ENCODE measurements at places on chromosomes 4 and X.
A peak's percentile ranks its signal among the peaks of the same experiment; 100 is the strongest.

GRCh38 chrX:107484002-107484726 lies 34.7 kb downstream of the FRMPD3 start:
- DNase-seq = no peak

DNA sequence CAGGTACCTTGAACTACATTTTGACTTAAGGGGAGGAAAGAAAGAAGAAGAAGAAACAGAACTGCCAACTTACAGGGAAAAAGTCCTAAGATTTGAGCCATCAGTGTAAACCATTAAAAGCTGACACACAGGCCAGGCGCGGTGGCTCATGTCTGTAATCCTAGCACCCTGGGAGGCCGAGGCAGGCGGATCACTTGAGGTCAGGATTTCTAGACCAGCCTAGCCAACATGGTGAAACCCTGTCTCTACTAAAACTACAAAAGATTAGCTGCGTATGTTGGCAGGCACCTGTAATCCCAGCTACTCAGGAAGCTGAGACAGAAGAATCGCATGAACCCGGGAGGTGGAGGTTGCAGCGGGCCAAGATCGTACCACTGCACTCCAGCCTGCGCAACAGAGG lies 389.7 kb upstream of the FAM241A start:
- no peak for DNase-seq

GRCh38 chr4:84379917-84380641 lies 119.0 kb downstream of the NKX6-1 start:
- no peak for DNase-seq

GRCh38 chrX:132022198-132022966 lies 720 bp upstream of the STK26 start:
- DNase-seq = peak; percentile 2

DNA sequence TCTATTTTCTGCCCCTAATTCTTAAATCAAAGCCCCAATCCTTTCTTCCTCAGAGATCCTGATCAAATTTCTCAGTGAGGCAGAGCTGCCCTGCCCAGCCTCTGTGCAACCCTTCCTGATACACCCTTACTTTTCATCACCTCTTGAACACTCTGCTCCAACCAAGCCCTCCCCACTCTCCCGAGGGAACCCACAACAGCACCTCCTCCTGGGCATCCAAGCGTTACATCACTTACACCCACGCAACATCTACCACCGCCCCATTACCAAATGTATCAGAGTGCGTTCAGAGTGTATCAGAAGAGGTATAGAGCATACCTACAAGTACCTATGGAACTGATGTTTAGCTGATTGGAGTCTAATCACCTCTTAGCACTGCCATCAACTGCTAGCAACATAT lies 186.5 kb downstream of the RAP1GDS1 start:
- DNase-seq = no peak

DNA sequence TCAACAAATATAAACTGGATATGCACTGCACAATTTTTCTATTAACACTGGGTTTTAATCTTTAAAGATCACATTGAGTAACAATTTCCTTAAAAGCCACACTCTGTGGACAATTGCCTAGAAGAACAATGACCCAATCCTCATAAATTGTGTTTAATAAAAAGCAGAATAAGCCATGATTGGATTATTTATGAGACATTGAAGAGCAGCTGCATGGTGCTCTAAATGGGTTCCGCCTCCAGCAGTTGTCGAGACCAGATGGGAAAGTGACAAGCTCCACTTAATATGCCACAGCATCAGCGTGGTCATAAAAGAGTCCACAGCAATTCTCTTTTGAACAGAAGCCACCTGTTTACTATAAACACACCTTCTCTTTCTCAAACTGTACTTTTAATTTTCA lies 635.2 kb upstream of the FRG1 start:
- no peak for DNase-seq

- no peak for DNase-seq
Observed at GRCh38 chrX:13142891-13143290, 98.5 kb upstream of the FAM9C start.

Measured in T47D (cell line).